ENCODE measurements at places on chromosomes 5 and 9.

- no peak for DNase-seq
Observed at GRCh38 chr5:104045987-104046386, 483.4 kb upstream of the NUDT12 start.

GRCh38 chr5:1895739-1896420 lies 13.2 kb upstream of the IRX4 start:
- DNase-seq: no peak

GRCh38 chr9:134929193-134930158 lies 11.8 kb upstream of the FCN1 start:
- no peak for DNase-seq

GRCh38 chr9:79567671-79568098 lies 4.1 kb upstream of the TLE4 start:
- no peak for DNase-seq

DNA sequence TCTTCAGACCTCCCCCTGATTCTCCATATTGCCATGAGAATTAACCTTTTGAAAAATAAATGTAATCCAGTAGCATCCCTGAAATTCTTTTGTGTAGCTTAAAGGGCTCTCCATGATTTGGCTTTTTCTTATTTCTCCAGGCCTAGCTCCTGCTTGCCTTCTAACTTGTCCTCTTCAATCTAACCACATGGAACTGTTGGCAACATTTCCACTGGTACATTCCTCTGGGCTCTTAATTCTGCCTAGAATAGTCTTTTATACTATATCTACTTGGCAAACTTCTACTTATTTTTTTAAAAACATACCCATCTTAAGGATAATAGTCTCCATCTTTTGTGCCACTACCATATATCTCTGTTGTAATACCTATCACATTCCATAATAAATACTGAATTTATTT lies 54.1 kb downstream of the GNG10 start:
- DNase-seq: no peak

DNA sequence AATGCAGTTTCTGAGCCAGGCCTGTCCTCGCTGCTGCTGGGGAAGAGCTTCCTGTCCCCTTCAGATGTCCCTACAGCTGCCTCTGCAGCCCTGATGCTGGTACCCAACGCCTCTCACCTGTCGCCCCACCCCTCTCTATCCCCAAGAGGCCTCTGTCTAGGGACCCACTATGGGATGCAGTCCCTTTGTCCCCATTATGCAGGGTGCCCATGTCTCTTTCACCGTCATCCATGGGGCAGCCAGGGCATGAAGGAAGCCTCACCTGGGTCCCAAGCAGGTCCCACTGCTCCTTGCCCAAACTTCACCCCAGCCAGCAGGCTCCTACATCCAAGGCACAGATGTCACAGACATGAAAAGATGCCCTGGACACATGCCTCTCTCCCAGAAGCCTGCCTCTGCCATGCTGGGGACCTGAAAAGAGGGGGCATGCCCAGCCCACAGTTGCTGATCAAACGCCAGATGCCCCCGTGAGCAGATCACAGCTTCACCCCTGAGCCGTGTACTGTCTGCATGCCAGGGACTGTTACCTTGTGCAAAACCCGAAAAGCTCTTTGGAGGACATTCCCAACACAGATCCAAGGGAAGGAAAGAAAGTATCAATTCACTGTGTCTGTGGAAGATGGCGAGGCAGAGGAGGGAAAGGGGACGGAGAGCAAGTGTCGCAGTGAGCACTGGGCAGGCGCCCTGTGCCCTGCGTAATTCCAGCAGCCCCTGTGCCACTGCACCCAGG lies 81.0 kb downstream of the ADAMTS2 start:
- DNase-seq: no peak
